Skin of body (tissue), 3 donors: ENCODE measurements at places on chromosomes 6 and 20. TPM values are rescaled to one million over a fixed set of nuclear protein-coding genes. Genes with fewer than 3 reads are reported as not detected.

GRCh38 chr6:136318676-136319075 lies 29.0 kb upstream of the BCLAF1 start:
- DNase-seq, result peak; percentile 35

DNA sequence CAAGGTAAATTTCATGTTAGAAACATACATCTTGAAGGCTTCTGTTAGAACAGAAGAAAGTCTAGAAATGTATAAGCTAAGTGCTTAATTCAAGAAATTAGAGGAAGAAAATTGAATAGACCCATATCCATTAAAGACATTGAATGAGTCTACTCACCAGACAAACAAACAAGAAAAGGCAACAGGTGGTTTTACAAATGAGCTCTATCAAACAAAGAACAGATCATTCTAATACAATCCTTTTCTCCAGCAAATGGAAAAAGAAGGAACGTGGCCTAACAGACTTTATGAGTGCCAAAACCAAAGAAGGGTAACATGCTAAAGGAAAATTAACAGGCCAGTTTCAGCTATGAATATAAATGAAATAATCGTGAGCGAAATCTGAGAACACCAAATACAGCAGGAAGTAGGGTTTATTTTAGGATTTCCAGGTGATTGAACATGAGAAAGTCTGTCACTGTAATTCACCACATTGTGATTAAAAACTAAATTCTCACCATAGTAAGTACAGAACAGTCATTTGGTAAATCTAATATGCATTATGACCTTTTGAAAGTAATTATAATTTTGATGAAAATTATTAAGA lies 22.6 kb downstream of the MTHFD1L start:
- DNase-seq, result no peak

GRCh38 chr6:119241111-119241465 lies 108.5 kb downstream of the MAN1A1 start:
- peak; percentile 31 for DNase-seq

- DNase-seq, result no peak
Observed at GRCh38 chr6:157838718-157839430, 15.8 kb downstream of the SNX9 start.

DNA sequence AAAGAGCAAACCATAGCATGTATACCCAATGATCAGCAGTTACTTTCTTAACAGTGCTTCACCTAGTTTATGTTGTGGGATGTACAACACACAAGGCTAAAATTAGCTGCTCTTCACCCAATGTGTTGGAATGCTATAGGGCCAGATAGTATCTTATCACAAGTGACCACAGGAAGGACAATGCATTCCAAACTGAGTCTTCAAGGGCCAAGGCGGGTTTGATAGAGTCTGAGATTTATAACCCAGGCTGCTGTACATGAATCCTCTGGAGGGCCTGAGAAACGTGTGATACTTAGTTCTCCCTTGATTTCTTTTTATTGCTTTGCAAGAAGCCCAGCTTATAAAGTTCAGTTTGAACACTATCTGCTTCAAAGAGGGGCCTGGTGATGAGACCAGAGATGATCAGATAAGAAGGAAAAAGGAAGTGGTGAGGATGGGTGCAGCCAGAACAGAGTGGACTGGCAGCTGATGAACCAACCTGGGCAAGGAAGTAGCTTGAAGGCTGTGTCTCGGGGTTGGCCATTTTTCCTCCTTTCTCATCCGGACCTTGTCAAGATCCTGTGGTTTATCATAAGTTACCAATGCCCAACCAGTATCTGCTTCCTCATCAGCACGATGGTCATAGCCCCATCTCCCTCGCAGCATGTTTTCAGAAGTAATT lies 62.2 kb upstream of the BMP2 start:
- no peak for DNase-seq

- no peak for DNase-seq
Observed at GRCh38 chr6:72863131-72863530, 241.3 kb downstream of the KCNQ5 start.

GRCh38 chr20:53425941-53426340 lies 167.7 kb downstream of the ZNF217 start:
- DNase-seq, result no peak

GRCh38 chr20:18578581-18578980 lies 9.3 kb upstream of the DTD1 start:
- no peak for DNase-seq

DNA sequence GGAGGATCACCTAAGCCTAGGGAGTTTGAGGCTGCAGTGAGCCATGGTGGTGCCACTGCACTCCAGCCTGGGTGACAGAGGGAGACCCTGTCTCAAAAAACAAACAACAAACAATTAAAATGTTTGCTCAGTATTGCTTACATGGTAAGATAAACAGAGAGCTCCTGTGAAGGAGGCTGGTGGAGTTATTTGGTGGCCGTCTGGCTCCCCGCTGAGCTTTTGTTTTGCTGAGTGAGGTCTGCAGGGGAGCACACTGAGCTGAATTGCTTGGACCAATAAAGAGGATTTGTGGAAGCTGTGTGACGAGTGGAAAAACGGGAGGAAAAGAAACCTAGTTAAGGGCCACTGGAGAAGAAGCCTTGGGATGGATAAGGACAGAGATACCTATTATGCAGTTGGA lies 41.1 kb upstream of the BMP6 start:
- no peak for DNase-seq

DNA sequence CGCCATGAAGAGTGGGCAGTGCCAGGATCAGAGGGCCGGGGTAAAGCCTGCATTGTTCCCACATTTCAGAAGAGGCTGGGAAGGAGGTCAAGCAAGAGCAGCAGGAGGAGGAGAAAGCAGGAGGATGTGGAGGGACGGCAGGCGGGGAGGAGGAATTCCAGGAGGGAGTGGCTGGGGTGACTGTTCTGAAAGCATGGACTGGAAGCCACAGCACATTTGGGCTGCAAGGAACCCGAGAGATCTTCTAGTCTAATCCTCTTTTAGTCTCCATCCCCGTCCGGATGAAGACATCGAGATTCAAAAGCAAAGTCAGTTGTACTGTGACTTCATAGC lies 76.9 kb downstream of the FAM50B start:
- DNase-seq, result no peak

DNA sequence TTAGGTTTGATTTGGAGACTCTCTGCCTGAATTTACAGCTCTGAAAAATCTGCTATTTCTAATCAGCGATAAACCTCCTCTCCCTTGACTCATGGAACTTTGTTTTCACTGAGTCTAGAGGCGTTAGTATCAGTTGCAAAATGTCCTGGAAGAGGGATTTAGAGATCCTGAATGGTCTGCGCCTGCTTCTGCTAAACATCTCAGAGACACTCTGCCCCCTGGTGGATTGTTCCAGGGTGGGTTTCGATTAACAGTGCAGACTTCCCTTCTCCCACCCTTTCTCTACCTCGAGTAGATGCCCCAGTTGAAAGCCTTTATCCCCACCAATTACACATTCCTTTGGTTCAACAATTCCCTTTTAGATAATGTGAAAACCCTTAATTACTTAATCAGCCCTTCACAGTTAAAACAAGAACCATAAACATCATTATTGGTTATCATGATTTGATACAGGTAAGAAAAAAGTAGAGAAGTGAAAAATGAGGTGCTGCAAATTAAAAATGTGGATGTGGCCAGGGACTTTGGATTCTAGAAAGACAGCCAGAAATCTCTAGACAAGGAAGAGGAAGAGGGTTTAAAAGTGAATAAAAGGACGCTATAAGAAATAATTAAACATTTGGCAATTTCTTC lies 5.5 kb downstream of the HTR1B start:
- DNase-seq, result peak; percentile 67

GRCh38 chr6:34146801-34147592 lies 1.1 kb upstream of the GRM4 start:
- DNase-seq, result no peak

- DNase-seq, result no peak
Observed at GRCh38 chr6:149336609-149336928, 19.1 kb downstream of the TAB2 start.

DNA sequence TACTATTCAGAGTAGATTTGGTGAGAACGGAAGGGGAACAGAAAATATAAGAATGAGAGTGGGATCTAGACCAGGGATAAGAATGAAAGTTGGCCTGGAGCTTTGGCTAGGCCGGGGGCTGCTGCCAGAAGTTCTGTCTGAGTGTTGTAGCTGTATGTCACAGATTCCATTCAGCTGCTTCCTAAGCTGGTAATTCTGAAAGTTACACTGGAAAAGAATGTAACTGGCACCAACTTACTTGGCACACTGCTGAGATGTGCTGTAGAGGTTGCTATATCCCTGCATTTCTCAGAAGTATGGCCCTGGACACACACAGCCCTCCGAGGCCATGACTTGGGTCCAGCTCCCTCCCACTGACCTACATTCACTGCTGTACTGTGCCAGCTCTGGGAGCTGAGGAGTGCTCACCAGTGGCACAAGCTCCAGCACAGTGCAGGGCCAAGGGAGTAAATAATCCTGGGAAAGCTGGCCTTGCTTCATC lies 25.8 kb upstream of the TMEM217 start:
- DNase-seq, result peak; percentile 52

DNA sequence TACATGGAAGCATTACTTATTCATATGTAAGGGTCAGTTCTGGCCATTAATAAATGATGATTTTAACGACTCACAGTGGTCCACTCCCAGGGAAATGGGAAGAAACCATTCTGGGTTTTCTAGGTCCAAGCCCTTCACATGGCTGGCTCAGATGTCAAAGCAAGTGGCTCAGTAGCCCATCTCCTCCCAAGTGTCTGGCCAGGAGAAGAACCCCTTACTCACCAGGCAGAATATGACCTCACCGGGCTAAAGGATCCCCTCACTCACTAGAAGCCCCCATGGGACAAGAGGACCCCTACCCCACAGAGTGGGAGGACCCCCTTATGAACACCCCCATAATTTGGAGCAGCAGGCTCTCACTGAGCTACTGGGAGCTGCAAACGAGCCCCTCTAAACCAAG lies 34.0 kb downstream of the PREX1 start:
- DNase-seq, result no peak

DNA sequence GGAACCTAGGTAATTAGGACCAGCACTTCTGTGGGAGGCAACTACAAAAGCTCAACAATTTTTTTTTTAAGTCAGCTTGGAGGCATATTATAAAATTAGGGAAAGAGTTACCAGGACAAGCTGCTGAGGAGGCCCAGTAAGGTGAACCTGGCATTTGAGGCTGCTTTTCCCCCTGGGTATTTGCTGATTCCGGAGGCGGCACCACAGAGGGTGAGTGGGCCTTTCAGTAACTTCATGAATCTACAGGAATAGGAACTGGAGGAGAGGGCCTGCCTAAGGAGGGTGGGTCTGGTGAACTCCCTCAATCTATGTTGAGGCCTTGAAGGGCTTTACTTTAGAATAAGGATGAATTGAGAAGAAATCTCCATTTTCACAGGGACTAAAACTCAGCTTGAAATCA lies 14.6 kb downstream of the TSPYL4 start:
- DNase-seq, result no peak

DNA sequence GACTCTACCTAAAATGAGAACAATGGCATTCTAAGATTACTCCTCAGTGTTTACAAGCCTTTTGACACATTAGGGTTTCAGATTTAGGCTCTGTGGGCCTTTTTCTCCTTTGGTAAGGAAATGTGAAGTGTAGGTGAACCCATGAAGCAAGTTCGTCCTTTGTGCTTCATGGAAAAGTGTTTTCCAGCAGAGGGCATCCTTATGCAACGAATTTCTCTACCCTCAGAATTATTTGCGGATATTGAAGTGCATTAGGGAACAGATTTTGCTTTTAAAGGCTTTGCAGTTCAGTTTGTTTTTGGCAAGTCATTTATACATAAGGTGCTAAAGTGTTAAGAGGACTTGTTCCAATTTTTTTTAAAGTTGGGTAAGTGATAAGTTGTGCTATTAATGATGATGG lies 55.7 kb upstream of the FERMT1 start:
- peak; percentile 12 for DNase-seq

- no peak for DNase-seq
Observed at GRCh38 chr6:18266523-18266912, 2.2 kb upstream of the DEK start.

GRCh38 chr6:138577151-138577915 lies 78.0 kb upstream of the NHSL1 start:
- no peak for DNase-seq

DNA sequence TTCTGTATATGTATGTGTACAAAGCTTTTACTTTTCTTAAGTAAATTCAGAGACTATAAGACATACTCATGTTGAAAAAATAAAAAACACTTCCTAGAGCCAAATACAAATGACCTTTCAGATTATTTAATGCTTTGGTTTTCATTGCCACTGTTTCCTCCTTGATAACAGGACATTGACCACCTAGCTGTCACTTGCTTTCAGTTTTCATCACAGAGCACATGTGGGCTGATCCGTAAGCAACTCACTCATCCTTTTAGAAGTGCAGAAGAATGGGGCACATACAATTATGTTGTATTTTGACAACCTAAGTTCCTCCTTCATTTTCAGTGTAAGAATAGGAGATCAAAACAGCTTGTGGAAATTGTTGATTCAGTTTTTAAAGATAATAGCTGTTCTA lies 6.2 kb downstream of the ZBTB2 start:
- no peak for DNase-seq

- no peak for DNase-seq
Observed at GRCh38 chr6:3379482-3380060, 77.3 kb downstream of the SLC22A23 start.

DNA sequence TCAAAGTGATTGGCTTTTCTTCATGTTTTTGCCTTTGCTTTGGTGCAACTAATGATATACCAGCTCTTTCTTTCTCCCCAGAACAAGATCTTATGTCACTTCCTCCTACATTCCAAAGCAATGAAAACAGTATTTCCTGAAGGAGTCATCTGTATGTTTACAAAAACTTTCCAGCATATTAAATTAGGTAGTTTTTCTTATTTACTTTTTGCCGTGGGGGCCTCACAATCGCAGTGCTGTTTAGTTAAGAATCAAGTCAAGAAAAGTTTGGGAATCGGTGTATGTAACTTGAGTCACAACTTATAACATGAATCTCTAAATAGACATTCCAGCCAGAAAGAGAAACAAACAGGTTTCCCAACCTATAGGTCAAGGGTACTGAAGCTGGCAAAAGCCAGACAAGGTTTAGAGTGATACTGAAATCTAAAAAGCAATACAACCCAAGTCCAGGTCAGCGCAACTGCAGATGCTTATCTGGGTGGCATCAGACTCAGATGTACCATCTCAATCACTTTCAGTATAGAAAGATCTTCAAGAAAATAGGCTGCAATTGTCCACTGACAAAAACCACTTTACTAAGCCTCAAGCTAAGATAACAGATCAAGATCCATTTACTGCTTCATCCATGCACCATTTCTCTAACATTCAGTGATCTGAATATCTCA lies 63.6 kb downstream of the IPCEF1 start:
- no peak for DNase-seq

DNA sequence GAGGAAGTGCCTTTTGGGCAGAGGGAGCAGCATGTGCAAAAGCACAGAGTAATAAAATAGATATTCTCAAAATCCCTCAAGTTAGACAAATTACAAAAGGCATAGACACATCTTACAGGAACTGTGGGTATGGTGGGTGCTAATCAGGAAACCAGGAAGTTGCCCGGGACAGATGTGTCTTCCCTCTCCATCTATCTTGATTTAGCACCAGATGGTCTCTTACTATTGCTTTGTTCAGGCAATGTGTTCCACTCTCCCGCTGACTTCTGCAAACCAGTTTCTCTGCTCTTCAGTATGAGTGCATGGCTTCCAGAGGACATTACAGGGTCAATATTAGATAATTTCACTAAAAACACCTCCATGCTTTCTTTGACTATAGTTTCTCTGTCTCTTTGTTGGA lies 13.2 kb downstream of the CITED2 start:
- no peak for DNase-seq

UBE2C gene
- total RNA-seq, result 11.9 TPM

GNMT gene
- total RNA-seq, result 0.20 TPM

PACRG gene
- 5.5 TPM for total RNA-seq

CD24 gene
- total RNA-seq, result 97.1 TPM

KCNQ5 gene
- 0.39 TPM for total RNA-seq

PDE10A gene
- total RNA-seq, result 9.2 TPM

ADGB gene
- 0.10 TPM for total RNA-seq

WFDC5 gene
- 5.2 TPM for total RNA-seq

TNFRSF21 gene
- 6.7 TPM for total RNA-seq

ELOVL4 gene
- 60.1 TPM for total RNA-seq
